ENCODE measurements at places on chromosomes 1 and 21.

GRCh38 chr1:206041640-206042039 lies 11.3 kb upstream of the RHEX start:
- DNase-seq = no peak

DNA sequence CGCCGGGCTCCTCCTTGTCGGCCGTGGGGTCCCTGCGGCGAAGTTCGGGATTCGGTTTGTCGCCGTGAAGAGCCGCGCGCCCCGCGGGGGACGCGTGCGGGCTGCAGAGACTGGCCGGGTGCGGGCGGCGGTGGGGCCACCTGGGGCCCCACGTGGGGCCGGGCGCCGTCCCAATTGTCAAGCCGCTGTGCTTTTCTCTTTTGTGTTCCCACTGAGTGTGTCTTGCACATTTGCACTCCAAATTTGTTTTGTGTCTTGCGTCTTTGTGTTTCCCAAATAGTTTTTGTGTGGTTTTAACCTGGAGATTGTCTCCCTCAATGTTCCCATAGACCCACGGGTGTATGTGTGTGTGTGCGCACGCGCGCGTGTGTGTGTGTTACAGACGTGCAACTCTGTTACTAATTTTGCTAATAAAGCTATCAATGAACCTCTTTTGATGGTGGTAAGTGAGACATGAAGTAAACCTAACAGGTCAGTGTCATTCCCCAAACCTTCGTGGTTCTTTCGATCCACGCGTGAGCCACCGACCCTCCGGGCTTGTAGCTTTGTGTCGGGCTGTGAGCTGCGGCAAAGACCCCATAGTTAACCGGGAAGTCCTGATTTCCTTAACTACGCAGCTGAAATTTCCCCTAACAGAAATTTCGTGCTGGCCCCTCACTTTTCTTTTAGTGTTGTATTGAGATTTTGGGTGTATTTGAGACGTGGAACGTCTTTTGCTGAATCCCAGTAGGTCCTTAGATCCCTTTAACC lies 708 bp downstream of the PRDM2 start:
- DNase-seq = peak; percentile 30

DNA sequence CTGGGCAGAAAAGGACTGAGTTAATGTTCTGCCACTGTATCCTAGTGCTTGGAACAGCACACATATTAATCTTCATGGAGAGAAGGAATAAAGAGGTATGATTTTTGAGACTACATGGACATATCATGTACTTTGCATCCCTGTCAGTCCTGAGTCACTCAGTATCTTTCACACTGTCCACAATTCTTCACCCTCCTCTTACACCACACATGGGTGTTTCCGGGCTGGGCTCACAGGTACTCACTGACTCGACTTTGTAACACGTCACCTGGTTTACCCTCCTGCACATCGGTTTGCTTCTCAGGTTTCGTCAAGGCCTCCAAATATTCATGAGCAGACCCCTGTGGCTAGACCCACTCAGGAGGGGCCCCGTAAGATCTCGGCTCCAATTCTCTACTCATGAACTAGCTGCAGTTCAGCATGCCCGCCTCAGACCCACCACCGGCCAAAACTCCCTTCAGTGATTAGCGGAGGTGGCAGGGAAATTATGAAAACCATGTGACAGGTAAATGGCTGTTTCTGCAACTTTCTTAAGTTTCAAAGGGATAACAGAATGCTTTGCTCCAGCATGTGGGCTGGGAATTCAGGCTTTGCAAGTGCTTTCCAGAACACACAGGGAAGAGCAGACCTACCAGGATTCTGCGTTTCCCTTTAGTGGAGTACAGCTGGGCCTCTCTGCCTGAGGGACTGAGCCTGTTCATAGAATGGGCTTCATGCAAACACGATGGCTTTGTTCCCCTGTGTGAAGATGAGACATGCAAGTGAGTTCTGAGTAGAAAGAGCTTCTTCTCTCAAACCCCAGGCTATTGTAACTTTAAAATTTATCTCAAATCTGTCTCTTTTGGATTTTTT lies 31.3 kb upstream of the TRABD2B start:
- DNase-seq = no peak

- no peak for DNase-seq
These were observed 675.0 kb downstream of the KIF26B start for GRCh38 chr1:245829826-245830225.

DNA sequence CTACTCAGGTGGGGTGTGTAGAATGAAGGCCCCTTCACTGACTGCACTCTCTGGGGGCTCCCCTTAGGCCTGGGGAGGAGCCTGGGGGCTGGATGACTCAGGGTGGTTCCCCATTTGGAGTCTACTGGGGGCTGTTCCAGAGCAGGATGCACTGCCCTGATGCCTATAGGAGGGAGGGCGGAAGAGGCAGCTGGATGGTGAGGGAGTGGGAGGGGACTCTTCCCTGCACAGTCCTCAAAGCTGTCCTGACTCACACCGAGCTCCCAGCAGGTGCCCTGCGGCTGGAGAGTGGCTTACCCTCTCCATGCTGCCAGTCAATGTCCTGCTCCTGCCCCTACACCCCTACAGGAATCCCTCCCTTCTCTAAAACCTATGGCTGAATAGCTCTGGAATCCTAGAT lies 204.4 kb downstream of the TRABD2B start:
- DNase-seq = no peak

- DNase-seq = no peak
These were observed 290.3 kb upstream of the NRIP1 start for GRCh38 chr21:15355066-15355465.

- DNase-seq = no peak
These were observed 30.3 kb upstream of the PKP1 start for GRCh38 chr1:201252944-201253371.

DNA sequence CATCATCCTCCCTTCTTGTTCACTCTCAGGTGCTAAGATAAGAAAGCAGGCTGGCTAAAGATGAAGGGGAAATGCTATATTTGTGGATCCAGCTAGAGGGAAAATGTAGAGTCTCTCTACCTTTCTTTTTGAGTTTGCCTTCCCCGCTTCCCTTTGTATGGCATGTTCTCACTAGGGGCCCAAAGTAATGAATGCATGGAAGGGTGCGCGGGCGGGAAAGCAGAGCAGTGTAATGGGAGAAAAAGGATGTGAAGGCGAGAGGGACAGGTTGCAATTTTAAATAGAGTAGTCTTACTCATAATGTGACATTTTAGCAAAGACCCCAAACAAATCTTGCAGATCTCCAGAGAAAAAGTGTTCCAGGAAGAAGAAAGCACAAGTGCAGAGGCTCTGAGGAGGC lies 105.1 kb upstream of the ATP1B1 start:
- DNase-seq = no peak

- no peak for DNase-seq
These were observed 28.5 kb upstream of the XPR1 start for GRCh38 chr1:180603223-180603849.

DNA sequence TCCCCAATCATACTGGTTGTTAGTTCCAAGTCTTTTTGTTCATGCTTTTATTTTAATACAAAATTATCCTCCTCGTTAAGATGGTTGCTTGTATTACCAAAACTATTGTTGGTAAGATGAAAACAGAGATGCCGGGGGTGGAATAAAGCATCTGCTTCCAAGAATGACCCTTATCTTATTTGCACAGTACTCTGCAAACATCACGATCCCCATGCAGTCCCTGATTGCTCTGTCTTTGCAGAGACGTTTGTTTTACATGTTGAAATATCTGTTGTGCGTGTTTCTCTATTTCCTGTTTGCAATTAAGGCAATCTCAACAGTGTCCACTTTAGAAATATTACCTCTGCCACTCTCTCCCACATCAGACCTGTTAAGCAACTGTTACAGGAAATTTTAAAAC lies 141.3 kb upstream of the NCAM2 start:
- DNase-seq = no peak

- no peak for DNase-seq
These were observed 102.8 kb upstream of the C1orf21 start for GRCh38 chr1:184283999-184284398.

DNA sequence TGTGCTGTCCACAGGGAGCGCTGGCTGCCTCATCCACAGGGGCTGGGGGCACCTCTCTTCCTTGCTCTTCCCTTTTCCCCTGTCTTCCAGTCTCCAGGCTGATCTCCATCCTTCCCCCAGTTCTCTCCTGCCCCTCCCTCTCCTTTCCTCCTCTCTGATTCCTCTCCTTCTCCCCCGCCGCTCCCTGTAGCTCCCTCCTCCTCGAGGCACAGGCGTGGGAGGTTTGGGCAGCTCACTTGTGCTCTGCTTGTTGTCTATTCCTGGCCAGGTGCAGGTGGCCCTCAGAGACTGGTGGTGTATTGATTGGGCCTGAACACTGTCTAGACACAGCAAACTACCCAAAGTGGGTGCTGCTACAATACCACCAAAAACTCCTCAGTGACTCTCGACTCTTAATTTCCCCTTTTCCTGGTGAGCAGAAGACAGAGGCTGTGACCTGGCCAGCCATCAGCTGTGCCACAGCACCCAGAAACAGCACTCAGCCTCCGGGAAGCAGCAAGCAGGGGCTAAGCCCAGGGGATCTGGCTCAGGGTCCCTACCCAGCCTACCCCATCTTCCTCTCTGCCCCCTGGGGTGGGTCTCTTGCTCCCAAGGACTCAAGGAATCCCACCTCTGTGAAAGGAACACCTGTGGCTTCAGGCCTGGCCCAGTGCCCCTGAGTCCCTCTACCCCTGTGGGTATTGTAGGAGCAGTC lies 93.3 kb downstream of the DDX20 start:
- no peak for DNase-seq

GRCh38 chr1:59514061-59514909 lies 217.4 kb downstream of the FGGY start:
- no peak for DNase-seq

- DNase-seq = no peak
These were observed 20.7 kb downstream of the C1QB start for GRCh38 chr1:22673486-22674409.

GRCh38 chr1:218571491-218571890 lies 226.4 kb downstream of the TGFB2 start:
- DNase-seq = no peak

DNA sequence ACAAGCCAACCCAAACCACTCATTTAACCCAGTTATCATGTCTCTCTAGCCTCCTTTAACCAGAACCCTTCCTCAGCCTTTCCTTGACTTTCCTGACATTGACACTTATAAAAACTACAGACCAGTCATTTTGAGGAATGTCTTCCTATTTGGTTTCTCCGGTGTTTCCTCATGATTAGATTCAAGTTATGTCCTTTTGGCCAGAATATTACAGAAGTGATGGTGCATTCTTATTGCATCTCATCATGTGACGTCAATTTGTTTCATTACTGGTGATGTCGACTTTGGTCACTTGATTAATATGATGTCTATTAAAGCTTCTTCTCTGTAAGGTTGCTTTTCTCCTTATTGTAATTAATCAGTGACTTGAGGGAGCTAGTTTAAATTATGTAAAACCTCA lies 6.1 kb upstream of the RCSD1 start:
- DNase-seq = no peak

DNA sequence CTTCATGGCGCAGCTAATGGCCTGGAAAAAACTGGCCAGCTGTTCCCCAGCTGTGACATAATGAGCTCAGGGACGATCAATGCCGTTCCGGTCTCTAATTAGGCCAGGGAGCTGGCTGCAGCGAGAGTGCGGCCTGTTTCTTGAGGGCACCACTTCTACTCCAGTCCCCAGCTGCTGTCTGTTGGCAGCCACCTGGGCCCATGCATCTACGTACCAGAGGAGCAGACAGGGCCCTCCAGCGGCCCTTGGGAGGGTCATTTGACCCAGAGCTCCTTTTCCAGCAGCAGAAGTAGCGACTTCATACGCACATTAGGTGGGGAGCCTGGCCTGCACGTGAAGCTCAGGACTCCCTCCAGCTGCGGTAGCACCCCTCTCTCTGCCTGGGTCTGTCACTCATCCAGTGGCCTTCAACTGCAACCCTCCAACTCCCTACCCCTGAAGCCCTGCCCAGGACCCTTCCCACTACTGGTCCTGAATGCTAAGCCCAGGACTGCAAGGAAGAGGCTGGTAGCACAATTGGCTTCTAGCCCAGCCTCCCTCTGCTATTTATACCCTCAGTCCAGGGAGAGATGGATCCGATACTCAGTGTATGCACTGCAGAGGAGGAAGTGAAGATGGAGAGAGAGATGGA lies 9.1 kb upstream of the GPR61 start:
- no peak for DNase-seq

- DNase-seq = no peak
These were observed 180.9 kb upstream of the PRMT6 start for GRCh38 chr1:106875622-106876021.

DNA sequence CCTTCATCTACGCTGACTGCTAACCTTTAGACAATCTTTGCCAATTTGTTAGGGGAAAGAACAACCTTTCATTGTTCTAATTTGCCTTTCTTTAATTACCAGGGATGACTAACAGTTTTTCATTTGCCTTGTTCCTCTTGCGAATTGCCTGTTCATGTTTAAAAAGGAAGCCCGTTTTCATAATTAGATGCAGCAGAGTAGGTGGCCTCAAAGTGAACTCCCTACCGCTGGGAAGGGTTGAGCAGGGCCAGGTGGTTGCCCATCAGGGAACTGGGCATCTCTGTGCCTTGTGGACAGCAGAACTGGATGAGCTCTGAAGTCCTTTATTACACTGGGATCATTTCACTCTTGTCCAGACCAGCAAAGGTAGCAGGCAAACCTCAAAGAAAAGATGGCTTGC lies 59.0 kb downstream of the HIVEP3 start:
- no peak for DNase-seq

DNA sequence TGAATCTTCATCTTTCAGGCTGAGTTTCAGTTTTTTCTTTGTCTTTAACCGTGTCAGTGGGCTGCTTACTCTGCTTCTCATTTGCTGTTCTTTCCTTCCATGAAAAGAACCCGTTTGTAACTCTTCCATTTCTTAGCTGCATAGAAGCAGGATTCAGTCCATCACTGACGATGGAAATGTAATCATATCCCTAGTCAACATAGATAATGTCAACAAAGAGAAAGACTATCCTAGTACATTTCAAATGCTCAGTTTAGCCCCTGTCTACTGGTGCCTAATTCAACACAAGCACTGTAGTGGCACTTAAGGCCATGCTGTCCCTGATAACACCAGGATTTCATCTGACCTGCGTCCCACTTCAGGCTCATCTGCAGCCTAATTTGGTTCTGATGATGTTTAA lies 376 bp downstream of the GBP1 start:
- no peak for DNase-seq

GRCh38 chr1:53957194-53957818 lies 11.2 kb downstream of the LRRC42 start:
- DNase-seq = no peak

GRCh38 chr1:234643850-234644134 lies 33.8 kb upstream of the IRF2BP2 start:
- no peak for DNase-seq

DNA sequence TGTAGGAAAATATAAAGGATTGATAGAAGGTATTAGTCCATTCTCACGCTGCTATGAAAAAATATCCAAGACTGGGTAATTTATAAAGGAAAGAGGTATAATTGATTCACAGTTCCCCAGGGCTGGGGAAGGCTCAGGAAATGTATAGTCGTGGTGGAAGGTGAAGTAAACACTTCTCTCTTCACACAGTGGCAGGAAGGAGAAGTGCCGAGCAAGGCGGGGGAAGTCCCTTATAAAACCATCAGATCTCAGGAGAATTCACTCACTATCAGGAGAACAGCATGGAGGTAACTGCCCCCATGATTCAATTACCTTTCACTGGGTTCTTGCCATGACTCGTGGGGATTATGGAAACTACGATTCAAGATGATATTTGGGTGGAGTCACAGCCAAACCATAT lies 1806.0 kb downstream of the MRPL39 start:
- DNase-seq = no peak

- no peak for DNase-seq
These were observed 123.3 kb downstream of the NEK7 start for GRCh38 chr1:198280080-198280479.

- DNase-seq = no peak
These were observed 355.5 kb downstream of the LMO4 start for GRCh38 chr1:87684194-87684593.

Data from activated T-cell treated with anti-CD3 and anti-CD28 coated beads for 24 hours (primary cell).